ENCODE measurements at places on chromosomes 4 and X.
A peak's percentile ranks its signal among the peaks of the same experiment; 100 is the strongest.

GRCh38 chrX:45186643-45187026 lies 14.0 kb downstream of the DIPK2B start:
- DNase-seq, result no peak

DNA sequence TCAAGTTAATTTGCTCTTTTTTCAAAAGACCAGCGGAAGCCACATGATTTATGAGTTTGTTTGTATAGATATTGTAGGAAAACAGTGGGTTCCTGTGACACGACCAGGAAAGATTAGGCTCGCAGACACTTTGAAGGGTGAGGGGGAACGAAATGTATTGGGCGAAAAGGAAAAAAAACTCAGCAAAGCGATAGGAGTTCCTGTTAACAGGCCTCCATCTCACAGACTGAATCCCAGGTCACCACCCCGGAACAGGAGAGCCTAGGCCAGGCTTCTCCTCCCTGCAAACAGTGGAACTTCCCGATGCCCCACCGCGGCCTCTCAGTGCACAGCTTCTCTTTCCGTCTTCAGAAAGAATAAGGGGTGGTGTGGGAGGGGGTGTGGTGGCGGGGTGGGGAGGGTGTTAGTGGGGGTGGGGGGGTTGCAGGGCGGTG lies 181.8 kb upstream of the GPRIN3 start:
- DNase-seq, result no peak

GRCh38 chr4:41324861-41325260 lies 68.1 kb downstream of the UCHL1 start:
- no peak for DNase-seq

DNA sequence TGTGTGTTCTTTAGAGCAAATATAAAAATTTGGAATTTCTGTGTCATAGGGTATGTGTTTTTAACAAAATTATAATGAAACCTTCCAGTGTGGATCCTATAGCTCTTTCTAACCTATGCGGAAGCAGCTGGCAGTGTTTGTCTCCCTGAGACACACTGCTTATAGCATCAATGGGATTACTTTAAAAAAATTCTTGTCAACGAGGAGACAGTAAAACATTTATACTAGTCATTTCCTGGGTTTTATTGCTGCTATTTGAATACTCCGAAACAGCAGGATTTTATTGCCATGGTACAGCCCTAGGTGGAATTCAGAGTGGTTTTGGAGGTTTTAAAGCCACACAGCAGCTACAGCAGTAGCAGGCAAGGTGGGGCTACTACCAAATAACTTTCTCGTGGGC lies 145.1 kb upstream of the IL1RAPL2 start:
- DNase-seq, result no peak

DNA sequence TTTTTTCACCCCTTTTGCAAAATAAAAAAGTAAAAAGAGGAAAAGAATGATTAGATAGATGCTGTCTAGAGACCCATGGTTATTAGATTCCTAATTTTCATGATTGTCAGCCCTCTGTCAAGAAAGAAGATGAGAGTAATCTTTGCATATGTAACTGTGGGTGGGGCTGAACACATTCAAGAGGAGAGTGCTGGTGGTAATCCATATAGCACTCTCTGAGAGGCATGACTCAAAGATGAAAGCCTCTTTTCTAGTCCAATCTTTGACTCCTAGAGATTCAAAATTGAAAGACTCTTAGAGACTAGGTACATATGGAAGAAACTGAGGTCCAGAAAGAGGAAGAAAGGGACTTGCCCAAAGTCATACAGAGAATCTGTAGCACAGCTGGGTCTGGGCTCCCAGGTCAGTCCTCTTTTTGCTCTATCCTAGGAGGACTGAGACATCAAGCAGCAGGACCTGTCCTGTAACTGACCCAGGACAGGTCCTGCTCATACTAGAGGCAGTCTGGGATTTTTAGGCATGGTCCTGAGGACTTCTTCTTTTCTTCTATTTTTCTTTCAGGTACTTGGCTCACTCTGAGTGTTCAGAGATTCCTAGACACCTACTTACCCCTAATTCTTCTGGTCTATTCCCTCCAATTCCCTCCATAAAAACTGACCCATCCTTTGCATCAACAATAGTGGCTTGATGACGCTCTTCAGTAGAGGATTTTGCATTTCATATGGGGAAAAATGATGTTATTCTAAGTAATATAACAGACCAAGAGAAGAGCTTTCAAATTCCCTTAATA lies 23.8 kb downstream of the VSIG4 start:
- DNase-seq, result no peak

- peak; percentile 7 for DNase-seq
Measured at GRCh38 chr4:2222838-2223237, 19.1 kb downstream of the HAUS3 start.

GRCh38 chr4:986879-987623 lies at the start of gene IDUA:
Gene IDUA (plus strand): TSS chr4:987044. CDS start chr4:987085, 41 bp downstream.
- peak; percentile 61 for DNase-seq

- no peak for DNase-seq
Measured at GRCh38 chrX:135194684-135195083, 23.5 kb upstream of the CT55 start.

DNA sequence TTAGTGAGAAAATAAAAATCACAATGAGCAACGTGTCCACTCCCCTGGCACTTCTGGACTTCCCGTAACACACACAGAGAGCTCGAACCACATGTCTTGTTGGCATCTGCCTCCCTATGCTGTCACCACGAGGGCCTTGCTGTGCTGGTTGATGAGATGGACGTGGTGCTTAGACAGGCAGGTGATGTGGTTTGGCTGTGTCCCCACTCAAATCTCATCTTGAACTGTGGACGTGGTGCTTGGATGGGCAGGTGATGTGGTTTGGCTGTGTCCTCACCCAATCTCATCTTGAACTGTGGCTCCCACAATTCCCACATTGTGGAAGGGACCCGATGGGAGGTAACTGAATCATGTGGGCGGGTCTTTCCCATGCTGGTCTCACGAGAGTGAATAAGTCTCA lies 40.0 kb downstream of the FGFRL1 start:
- no peak for DNase-seq

- DNase-seq, result peak; percentile 71
Measured at GRCh38 chr4:26081795-26082498, 167.9 kb downstream of the SMIM20 start.

- no peak for DNase-seq
Measured at GRCh38 chr4:2848449-2848848, 4.8 kb downstream of the ADD1 start.

- no peak for DNase-seq
Measured at GRCh38 chr4:19005211-19005610, 983.7 kb upstream of the LCORL start.

DNA sequence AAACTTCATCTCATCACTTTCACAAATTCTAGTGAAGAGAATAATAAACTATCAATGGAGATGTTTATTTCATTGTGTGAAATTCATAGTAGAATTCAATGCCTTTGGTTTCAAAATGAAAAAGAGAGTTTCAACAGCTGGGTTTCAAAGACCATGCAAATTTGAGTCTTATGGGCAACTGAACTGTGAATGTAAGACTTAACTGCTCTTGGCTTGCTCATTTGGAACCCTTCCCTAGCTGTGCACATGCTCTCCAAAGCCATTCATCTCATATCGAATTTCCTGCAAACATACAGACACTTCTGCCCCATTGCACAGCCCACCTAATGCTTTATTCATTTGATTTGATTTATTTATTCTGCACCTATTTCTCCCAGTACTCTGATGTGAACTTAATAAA lies 154.5 kb downstream of the GRXCR1 start:
- DNase-seq, result no peak

GRCh38 chrX:2828344-2828958 lies at the start of gene GYG2:
Gene GYG2 (plus strand): TSS chrX:2828930. CDS start chrX:2830189, 1,259 bp downstream.
- no peak for DNase-seq

GRCh38 chr4:152508386-152508785 lies 27.5 kb downstream of the FBXW7 start:
- no peak for DNase-seq

DNA sequence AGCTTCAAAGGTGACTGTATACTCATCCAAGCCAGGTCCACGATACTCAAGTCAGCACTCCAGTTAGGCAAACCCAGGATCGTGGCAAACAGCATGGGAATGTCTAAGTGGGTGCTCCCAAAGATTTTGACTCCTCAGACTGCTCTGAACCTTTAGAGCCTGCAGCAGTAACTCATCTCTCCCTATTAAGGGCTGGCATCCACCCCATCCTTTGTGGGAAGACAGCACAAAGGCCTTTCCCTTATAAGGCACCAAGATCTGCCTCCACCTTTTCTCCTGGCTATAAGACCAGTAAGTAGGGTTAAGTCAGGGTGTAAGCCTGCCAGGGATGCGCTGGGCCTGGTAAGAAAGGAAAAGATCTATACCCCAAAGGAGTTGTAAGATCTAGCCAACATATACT lies 23.6 kb upstream of the SLC25A43 start:
- no peak for DNase-seq

DNA sequence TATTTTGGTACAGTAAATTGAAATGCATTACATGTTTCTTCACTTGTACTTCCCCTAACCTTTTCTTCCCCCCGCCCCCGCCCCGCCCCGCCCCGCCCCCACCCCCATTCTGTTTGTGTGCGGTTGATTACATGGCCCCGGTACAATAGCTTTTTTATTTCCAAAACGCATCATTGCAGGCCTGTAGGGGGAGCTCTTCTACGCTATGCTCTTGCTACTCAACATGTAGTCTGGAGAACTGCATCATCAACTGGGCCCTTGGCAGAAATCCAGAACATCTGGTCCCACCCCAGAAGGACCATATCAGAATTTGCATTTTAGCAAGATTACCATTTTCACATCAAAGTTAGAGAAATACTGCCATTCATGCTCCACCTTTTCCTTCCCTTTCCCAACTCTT lies 333.3 kb upstream of the DDX53 start:
- DNase-seq, result no peak

DNA sequence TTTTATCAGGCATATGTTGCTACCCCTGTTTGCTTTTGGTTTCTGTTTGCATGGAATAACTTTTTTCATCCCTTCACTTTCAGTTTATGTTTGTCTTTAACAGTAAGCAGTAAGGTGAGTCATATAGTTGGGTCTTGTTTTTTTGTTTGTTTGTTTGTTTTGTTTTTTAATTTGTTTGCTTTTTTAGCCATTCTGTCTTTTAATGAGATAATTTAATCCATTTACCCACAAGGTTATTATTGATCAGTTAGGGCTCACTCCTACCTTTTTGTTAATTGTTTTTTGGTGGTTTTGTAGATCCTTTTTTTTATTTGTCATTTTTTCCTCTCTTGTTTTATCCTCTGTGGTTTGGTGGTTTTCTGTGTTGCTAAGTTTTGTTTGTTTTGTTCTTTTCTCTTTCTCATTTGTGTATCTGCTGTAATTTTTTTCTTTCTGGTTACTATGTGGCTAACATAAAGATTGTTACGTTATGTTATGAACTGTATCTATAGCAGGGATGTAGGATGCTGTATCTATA lies 379.5 kb upstream of the MAD2L1 start:
- DNase-seq, result no peak

- DNase-seq, result no peak
Measured at GRCh38 chrX:71109051-71109450, 2.3 kb downstream of the IL2RG start.

DNA sequence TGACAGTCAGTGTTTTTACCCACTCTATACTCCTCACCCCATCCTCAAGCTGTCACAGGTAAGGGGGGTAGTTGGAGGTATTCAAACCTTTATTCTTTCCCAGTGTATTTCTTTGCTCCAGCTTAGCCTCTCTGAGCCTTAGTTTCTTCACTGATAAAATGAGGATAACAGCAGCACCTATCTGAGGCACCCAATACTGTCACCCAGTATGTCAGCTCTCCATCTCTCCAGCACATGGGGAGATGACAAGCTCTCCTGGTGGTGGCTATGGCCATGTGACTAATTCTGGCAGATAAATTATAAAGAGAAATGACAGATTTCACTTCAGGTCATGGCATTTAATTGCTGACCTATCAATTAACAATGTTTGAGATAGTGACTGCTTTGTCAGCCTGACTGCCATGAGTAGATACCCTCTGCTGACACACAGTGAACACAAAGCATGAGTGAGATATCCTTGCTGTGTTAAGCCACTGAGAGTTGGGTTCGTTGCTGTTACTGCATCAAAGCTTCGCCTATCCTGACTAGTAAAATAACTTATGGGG lies 176.4 kb upstream of the TBC1D9 start:
- DNase-seq, result no peak

DNA sequence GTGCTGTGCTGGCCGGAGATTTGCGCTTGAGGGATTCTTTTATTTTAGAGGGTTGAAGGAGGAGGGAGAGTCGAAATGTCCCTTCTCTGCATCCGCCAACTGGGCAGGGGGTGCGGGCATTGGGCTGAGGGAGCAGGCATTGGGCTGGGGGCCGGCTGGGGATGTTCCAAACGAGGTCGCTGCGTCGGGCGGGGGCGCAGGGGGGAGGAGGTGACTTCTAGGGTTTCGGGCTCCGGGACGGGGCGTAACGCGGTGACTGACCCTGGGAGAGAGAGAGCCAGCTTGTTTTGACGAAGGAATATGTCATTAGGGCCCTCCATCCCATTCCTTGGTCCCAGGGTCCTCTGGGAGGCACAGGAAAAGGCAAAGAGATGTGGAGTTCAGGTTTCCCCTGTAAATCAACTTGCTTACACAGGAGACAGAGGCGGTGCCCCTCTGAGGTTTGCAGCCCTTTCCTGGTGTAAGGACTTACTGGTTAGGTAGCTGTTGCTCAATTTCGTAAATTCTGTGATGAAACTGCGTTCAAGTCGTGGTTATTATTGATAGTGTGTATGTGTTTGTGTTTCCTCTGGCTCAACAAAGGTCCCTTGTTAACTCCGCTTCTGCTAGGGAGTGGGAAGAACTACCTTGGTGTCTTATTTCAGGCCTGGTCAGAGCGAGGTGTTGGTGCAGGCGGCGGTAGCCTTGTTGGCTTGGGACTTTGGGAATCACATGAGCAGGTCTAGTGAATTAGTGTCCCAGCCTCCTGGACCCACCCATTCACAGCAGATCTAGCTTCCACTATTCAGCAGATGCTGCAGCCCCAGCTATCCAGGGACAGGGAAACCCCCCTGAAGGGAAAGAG lies 716 bp downstream of the FHIP1A start:
- no peak for DNase-seq

DNA sequence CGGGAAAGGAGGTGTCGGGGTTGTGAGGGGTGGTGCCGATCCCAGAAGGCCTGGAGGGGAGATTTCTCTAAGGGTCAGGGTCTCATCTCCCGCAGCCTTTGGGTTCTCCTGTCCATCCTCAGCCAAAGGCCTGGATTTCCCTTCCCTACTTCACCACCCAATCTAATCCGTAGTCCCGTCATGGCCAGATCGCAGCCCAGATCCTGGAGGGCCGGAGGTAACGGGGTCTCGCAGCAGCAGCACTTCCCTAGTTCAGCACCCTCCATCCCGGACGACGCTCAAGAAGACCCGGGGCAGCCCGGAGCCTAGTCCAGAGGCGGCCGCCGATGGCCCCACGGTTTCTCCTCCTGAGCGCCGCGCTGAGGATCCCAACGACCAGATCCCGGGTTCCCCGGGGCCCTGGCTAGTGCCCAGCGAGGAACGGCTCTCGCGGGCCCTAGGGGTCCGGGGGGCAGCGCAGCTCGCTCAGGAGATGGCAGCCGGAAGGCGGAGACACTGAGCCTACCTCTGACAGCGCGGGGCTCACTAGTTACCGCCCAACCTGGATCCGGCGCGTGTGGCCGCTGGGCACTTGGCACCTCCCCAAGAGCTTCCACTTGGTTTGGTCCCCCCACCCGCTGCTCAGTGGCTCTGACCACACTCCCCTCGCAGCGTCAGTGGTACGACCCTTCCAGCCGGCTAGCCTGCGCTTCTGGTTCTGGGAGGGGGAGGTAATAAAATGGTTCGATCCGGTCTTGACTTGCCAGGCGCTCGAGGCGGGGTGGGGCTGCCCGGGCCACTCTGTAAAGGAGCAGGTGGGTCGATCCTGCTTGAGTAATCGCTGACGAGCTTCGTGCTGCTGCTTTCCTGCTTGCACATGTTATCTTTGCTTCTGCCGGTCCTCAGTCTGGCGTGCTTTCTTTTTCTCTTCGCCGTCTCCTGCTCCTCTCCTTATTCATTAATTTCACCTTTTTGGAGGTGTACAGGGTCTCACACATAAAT lies 3.6 kb downstream of the MAGIX start:
- peak; percentile 92 for DNase-seq

All from COR-L47 (cell line).